Brain pericyte (primary cell): ENCODE measurements at places on chromosomes 7 and 10.

- no peak for DNase-seq
Measured at GRCh38 chr10:56567580-56567979, 206.5 kb upstream of the ZWINT start.

GRCh38 chr10:17878896-17879295, 69.7 kb downstream of the MRC1 start:
- no peak for DNase-seq

DNA sequence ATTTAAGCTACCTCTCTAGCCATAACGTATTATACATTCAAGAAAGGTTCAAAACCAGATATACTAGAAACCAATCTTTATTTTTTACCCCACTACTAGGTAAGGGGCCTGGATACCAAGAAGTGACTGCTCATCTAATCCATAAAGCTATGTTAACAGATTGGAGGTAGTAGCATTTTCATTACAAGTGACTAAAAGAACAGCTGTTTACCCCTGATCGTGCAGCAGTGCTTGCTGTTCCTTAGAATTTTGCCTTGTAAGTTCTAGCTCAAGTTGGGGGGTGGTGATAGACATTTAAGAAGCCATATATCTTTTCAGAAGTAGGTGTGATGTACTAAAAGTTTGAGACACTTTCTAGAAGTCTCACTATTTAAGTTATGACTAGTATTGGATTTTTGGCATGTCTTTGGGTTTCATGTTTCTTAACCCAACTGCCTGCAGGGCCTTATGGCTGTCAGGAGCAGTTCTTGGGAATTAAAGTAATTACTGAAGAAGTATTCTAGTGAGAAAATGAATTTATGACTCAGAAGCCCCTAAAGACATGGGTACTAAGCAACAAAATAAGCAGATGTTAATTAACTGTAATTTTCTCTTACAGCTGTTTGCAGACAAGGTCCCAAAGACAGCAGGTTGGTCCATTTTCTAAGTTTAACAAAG, 2.3 kb downstream of the PPIA start:
- no peak for DNase-seq

DNA sequence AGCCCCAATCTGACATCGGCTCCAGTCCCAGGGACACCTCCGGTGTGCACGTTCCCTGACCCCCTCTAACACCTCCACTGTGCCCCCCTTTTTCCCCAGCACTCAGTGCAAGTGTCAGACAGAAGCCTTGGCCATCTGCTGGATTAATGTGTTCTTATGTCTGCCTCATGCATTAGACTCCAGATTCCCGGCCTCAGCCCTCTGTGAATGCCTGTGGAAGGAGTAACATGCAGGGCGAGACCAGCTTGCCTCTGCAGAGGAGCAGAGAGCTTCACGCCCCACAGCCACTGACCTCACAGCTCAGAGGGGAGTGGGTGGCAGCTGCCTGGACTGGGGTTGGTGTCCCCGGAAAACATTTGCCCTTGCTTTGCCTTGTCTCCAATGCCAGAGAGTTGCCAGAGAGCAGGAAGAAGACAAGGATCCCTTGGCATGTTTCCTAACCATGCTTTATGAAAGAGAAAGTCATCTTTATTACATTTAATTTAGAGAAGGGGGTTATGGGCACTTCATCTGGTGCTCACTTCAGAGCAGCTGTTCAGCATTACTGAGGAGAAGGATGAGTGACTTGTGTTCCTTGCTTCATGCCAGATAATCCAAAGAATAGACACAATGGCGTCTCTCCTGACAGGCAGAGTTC, 91.6 kb upstream of the CXCL12 start:
- no peak for DNase-seq

DNA sequence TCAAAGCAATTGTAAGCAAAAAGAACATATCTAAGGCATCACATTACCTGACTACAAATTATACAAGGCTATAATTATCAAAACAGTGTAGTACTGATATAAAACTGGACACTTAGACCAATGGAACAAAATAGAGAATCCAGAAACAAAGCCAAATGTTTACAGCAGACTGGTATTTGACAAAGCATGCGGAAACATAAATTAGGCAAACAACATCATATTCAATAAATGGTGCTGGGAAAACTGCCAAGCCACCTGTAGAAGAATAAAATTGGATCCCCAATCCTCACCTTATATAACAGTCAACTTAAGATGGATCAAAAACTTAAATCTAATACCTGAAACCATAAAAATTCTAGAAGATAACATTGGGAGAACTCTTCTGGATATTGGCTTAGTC, 240.8 kb upstream of the POM121L12 start:
- no peak for DNase-seq

GRCh38 chr10:99325281-99325680, 3.9 kb upstream of the CNNM1 start:
- no peak for DNase-seq

DNA sequence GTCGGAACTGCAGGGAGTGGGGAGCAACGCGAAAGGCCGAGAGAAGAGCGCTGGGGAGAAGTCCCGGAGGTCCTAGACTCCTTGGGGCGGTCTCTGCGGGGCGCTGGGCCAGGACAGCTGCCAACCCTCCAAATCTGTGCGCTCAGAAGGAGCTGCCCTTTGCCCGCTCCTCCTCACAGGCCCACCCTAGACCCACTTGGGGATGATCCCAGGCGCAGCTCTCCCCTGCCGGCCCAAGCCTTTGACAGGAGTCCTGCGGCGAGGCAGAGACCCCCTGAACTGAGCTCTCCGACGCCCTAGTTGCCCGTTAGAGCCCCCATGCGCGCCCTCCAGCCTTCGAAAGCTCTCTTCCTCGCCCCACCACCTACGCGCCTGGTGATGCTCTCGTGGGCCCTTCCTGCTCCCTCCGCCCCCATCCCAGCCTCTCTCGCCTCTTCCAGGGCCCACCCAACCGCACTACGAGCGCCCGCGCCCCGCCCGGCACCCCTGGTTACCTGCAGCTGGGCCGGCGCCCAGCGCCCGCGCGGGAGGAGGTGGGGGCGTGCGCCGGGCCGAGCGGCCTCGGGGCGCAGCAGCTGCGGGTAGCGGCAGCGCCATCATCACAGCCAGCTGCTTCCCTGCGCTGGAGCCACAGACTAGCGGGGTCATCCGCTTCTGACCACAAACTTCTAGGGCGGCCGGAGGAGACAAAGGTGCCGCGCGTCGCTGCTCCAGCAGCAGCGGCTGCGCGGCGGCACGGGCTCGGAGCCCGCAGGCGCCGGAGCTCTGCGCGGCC, 353.4 kb downstream of the DNAJB6 start:
- no peak for DNase-seq

- DNase-seq: no peak
Measured at GRCh38 chr10:103552856-103553742, 59.6 kb downstream of the NEURL1 start.

GRCh38 chr7:121075952-121076349, 87.4 kb downstream of the CPED1 start:
- DNase-seq: no peak

DNA sequence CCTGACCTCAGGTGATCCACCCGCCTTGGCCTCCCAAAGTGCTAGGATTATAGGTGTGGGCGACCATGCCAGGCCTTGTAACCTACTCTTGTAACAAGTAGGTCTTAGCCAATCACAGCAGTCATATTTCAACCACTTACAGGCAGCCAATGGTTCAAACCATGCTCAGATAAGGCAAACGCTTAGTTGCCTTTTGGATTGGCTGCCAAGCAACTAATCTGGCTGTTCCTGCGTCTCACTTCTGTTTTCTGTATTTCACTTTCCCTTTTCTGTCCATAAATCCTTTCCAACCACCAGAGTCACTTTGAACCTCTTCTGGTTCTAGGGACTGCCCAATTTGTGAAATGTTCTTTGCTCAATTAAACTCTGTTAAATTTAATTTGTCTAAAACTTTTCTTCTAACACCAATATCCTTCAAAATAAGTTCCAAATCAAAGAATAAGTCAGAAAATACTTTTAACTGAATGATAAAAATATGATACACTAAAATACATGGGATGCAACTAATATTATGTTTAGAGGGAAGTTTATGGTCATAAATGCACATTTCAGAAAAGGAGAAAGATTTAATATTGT, 19.1 kb upstream of the PRF1 start:
- no peak for DNase-seq

DNA sequence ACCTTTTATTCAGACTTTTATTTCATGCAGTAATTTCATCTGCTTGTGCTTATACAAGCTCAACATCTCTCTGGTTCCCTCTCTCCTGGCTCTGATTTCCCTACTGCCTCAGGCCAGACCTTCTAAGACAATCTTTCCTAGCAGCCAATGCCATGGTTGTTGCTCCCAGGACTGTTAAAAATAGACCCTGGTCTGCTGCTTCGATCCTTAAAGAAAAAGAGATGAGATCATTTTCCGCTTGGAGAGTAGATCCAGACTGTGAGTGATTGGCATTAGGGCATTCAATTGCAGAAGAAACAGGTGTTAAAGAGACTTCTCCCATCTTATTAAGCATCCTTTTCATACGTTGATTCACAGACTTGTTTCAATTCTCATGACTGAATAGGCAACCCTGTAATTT, 68.4 kb upstream of the ITGB1 start:
- DNase-seq: no peak

- no peak for DNase-seq
Measured at GRCh38 chr10:116526219-116526618, 19.5 kb upstream of the PNLIP start.

GRCh38 chr7:110522061-110522760, 568.7 kb upstream of the LRRN3 start:
- DNase-seq: no peak

DNA sequence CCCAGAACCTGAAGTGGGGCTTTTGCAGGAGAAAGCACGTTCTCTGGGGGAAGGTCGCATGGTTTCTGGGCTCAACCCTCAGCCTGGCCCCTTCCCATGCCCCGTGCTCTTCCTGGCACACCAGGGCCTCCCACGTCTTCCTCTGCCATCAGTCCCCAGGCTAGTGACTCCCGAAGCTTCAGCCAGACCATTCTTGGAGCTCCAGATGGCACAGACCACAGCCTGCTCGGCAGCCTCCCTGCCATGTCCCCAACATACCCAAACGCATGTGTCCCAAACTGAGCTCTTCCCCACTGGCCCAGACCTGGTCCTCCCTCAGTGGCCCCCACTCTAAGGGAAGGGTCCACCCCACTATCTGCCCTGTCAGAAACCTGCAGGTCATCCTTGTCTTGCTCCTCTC, 47.0 kb downstream of the CLRN3 start:
- DNase-seq: no peak

DNA sequence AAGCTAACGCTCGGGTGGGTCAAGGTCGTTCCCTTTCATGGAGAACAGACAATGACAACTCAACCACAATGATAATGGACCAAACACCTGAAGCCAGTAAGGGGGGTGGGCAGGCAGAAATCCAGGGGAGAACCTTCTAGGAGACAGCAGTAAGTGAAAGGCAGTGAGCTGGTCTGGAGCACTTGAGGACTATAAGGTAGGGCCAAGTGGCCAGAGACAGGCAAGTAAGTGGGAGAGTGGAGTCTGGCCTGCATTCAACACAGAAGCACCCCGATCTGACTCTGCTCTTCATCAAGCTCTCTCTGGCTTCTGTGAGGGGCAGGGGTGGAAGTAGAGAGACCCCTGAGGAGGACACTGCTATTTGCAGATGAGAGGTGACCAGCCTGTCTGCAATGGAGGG, 7.7 kb upstream of the IKZF1 start:
- no peak for DNase-seq

- DNase-seq: no peak
Measured at GRCh38 chr10:27838361-27838760, 92.7 kb upstream of the MKX start.

DNA sequence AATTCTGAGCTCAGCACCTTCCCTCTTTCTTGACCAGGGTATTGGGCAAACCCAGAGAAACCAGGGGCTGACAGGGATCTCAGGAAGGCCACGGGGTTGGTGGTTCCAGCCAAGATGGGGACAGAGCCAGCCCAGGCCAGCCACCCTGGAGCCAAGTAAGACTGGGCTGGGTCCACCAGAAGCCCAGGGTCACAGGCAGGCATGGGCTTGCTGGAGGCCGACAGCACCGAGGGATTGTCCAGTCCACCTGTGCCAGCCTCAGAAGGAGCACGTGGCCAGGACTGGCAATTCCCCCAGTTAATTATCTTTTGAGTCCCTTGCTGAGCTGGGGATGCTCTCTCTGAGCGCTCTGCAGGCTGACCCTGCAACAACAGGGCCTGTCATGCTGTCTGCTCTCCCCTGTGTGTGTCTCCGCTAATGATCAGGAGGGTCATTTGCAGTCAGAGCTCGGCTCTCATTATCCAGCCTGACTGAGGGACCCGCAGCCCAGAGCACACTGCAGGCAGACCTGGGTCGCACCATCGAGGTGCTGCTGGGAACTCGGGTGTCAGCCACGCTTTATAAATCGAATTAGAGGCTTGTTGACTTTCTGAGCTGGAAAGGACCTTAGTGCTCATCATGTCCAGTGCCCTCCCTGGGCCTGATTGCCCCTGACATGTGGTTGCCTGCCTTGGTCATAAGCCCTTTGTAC, 69.5 kb upstream of the PPIF start:
- no peak for DNase-seq

DNA sequence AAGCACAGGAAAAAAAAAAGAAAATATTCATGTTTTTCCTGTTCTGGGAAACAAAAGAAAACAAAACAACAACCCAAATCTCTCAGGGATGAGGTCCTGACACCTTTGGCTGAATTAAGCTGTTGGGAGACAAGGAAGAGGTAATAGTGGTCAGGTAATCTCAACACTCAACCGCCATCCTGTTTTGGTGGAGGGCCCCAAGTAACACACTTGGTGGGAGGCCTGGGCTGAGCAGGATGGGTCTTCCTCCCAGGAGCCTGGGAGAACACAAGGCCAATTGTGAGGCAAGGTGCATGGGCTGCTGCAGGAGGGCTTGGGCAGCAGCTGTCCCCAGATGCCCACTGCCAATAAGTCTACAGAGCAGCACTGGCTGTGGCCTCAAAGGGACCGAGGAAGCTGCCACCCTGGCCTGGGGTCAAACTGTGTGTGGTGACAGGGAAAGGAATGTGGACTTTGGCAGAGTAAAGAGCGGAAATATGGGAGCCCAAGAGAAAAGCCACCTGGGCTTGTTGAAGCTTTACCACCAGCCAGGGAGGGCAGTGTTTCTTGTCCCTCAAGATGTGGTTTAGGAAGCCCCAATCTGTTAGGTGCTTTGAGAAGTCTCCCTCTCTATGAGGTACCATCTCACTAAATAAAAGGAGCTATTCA, 93.5 kb upstream of the SLC25A13 start:
- DNase-seq: no peak

GRCh38 chr10:45023426-45023825, 22.7 kb downstream of the ZNF22 start:
- DNase-seq: no peak

DNA sequence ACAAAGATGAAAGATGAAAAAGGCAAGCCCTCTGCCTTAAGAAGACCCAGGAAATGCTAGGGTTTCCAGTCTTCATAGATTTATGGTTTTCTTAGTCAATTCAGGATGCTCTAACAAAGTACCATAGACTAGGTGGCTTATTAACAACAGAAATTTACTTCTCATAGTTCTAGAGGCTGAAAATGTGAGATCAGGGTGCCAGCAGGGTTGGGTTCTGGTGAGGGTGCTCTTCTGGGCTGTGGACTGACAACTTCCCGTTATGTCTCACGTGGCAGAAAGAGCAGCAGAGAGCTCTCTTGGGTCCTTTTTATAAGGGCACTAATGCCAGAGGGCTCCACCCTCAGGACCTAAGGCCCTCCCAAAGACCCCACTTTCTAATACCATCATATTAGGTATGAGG, 23.7 kb downstream of the ELMO1 start:
- DNase-seq: no peak
